ENCODE measurements at places on chromosomes 3 and 15. TPM values are rescaled to one million over a fixed set of nuclear protein-coding genes. Genes with fewer than 3 reads are reported as not detected.

CPEB1 gene
- 2.3 TPM for total RNA-seq

ARNT2 gene
- total RNA-seq = 2.4 TPM

DNA sequence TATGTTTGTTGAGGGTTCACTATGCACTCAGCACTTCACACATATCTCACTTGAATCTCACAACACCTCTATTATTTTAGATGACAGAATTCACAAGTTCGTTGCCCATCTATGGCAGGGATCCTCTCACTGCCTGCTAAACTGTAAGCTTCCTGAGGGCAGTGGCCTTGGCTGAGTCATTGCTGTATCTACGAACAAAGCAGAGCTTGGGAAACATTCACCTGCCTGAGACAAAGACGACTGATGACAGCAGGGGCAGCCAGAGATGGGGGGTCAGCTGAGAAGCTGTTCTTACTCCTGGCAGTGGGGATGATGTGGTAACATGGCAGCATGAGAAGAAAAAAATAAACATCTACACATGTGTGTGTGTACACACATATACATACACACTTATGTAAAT is 125.5 kb upstream of the NMNAT3 start:
- DNase-seq = no peak

DNA sequence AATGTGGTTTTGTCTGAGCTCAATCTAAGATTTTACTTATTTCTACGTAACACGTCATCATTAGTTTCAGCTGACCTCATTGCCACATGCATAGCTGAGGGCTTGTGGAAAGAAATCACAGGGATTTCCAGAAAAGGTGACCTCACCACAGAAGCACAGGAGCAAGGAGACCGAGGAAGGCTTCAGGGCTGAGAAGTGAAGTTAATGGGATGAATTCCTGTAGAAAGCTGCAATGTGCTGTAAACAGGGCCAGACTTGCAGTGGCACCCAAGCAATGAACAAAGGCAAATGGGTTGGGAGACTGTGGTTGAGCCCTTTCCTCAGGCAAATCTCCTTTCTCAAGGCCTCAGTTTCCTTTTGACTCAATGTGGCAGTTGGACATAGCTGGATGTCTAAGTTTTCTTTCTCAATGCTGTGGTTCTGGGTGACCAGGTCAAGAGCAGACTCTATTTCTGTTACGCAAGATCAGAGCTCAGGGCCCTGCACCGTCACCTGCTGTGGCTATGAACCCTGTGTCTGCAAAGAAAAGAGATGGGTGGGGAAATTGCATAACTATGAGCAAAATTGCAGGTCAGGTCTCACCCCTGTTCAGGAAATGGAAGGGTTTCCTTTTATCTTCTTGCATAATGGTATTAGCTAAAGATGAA is 252.2 kb upstream of the TBL1XR1 start:
- no peak for DNase-seq

DNA sequence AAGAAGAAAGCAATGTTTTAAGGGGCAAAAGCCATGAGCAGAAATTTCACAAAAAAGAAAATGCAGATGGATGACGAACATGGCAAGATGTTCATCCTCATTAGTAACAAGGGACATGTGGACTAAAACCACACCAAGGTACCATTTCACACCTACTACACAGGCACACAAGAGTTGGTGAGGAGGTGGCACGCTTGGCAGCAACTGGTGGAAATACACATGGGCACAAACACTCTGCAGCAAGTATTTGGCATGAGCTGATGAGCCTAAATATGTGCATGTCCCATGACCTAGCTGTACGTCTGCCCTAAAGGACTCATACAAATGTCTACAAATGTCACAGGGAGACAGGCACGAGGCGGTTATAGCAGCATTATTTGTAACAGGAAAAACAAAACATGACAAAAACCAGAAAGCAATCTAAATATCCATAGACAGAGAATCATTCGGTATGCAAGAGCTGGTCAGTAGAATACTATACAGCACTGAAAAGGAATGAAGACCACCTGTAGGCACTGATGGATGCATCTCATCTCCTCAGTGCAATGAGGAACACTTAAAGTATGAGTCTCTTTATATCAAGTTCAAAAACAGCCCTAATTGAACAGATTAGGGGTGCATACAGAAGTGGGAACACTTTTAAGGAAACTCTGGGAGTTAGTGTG is 11.5 kb upstream of the FBLN2 start:
- DNase-seq = no peak

GRCh38 chr3:52670621-52671521 is 14.8 kb downstream of the PBRM1 start:
- DNase-seq = no peak

DNA sequence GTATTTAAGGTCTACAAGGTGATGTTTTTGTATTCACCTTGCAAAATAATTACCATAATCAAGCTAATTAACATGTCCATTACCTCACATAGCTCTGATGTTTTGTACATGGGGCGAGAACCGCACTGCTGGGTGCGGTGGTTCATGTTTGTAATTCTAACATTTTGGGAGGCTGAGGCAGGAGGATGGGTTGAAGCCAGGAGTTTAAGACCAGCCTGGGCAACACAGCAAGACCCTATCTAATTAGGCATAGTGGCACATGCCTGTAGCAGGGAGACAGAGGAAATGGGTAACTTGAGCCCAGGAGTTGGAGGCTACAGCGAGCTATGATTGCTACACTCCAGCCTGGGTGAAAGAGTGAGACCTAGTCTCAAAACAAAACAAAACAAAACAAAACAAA is 248.2 kb upstream of the NSMCE3 start:
- no peak for DNase-seq

DNA sequence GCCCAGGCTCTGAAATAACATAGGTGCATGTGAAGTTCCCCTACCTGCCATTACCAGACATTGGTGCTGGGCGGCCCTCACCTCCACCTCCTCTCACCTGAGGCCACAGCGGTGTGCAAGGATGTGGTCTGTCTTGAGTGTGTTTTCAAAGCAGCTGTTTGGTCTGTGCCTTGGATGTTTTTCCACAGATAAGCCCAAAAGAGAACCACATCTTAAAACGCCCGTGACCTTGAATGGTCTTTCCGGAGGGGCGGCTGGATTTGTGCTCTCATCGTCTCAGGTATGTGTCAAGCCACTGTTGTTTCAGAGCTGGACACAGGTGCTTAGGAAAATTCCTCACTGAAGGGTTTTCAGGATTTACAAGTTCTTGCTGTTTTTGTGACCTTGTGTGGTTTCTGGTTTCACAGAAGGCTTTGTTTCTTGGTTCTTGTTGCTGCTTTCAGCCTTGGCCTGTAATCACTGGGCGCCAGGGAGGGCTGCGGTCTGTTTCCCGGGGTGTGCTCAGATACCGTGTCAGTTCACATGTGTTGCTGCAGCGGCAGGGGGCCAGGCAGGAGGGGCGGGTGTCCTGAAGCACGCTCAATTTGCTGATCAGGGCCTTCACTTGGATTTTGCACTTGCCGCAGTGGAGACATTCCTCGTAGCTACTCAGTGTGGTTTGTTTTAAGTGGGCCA is 128.4 kb downstream of the IGF1R start:
- DNase-seq = no peak

- no peak for DNase-seq
These were observed 60.3 kb downstream of the HEG1 start for GRCh38 chr3:124995460-124995994.

GRCh38 chr15:33547876-33548275 is 237.1 kb downstream of the RYR3 start:
- no peak for DNase-seq

GRCh38 chr3:72696815-72697214 is 151.4 kb downstream of the SHQ1 start:
- DNase-seq = no peak
